Ascending aorta (tissue), 2 donors: ENCODE measurements at places on chromosomes 5 and 9. TPM values are rescaled to one million over a fixed set of nuclear protein-coding genes. Genes with fewer than 3 reads are reported as not detected.

The CCDC187 gene
- under 0.01 TPM for total RNA-seq

The BTNL3 gene
- total RNA-seq: not detected

- H3K4me1 ChIP-seq: peaks cover 12% of the 10 kb centered on the region
- no peaks in the 10 kb centered on the region for H3K36me3 ChIP-seq
- no peak overlapping the region for H3K27ac ChIP-seq
These were observed 398.6 kb upstream of the ADAMTSL1 start for GRCh38 chr9:18075253-18075952.

The MED27 gene
- total RNA-seq: 19.4 TPM

GRCh38 chr9:87071473-87071872, 124.2 kb upstream of the GAS1 start:
- H3K27me3 ChIP-seq: no peaks in the 10 kb centered on the region
- H3K4me3 ChIP-seq: no peak overlapping the region
- H3K27ac ChIP-seq: no peak overlapping the region
- DNase-seq: no peak
- no peaks in the 10 kb centered on the region for H3K36me3 ChIP-seq
- no peaks in the 10 kb centered on the region for H3K4me1 ChIP-seq

DNA sequence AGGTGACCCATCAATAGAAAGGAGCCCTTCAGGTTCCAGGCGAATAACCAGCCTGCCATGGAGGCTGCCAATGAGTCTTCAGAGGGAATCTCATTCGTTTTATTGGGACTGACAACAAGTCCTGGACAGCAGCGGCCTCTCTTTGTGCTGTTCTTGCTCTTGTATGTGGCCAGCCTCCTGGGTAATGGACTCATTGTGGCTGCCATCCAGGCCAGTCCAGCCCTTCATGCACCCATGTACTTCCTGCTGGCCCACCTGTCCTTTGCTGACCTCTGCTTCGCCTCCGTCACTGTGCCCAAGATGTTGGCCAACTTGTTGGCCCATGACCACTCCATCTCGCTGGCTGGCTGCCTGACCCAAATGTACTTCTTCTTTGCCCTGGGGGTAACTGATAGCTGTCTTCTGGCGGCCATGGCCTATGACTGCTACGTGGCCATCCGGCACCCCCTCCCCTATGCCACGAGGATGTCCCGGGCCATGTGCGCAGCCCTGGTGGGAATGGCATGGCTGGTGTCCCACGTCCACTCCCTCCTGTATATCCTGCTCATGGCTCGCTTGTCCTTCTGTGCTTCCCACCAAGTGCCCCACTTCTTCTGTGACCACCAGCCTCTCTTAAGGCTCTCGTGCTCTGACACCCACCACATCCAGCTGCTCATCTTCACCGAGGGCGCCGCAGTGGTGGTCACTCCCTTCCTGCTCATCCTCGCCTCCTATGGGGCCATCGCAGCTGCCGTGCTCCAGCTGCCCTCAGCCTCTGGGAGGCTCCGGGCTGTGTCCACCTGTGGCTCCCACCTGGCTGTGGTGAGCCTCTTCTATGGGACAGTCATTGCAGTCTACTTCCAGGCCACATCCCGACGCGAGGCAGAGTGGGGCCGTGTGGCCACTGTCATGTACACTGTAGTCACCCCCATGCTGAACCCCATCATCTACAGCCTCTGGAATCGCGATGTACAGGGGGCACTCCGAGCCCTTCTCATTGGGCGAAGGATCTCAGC, at the start of gene OR1K1:
Gene OR1K1 (plus strand): TSS at position 58 of the 995 bp plus-strand sequence. CDS start 0 bp downstream, at position 58.
- no peak for DNase-seq
- H3K4me1 ChIP-seq: no peaks in the 10 kb centered on the region
- H3K36me3 ChIP-seq: no peaks in the 10 kb centered on the region
- H3K27me3 ChIP-seq: no peaks in the 10 kb centered on the region
- H3K4me3 ChIP-seq: no peak within 1 kb of the TSS

DNA sequence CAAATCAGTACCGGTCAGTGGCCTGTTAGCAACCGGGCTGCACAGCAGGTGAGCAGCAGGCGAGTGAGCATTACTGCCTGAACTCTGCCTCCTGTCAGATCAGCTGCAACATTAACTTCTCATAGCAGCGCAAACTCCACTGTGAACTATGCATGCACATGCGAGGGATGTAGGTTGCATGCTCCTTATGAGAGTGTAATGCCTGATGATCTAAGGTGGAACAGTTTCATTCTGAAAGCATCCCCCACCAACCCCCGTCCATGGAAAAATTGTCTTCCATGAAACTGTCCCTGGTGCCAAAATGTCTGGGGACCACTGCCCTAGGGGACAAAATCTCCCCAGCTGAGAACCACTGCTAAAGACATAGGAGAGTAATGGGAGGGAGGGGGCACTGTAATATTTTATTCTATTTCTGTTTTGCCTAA, 51.1 kb downstream of the P4HA2 start:
- DNase-seq: no peak
- H3K4me3 ChIP-seq: no peak overlapping the region
- no peak overlapping the region for H3K27ac ChIP-seq
- H3K27me3 ChIP-seq: no peaks in the 10 kb centered on the region
- no peaks in the 10 kb centered on the region for H3K36me3 ChIP-seq

The GMCL2 gene
- total RNA-seq: not detected

DNA sequence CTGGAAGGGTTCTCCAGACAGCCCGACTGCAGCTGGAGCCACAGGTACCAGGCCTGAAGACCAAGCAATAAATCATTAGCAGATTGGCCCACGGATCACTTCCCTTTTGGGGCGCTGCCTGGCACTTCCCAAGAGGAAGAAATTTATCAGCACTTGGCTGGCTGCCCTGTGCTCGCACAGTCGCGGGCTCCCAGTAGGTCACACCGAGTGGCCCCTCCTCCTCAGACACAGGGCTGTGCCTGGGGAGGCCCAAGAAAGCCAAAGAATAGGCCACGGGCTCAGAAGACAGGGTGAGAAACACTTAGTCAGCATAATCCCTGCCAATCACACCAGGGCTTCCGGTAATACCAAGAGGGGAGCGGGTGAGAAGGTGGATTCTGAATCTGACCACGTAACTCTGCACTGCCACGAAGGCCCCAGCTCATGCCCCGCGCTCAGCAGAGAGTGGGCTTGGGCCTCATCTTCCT, 115.7 kb upstream of the MSX2 start:
- no peak overlapping the region for H3K27ac ChIP-seq
- no peaks in the 10 kb centered on the region for H3K36me3 ChIP-seq
- peak; percentile 75 for DNase-seq
- H3K4me1 ChIP-seq: no peaks in the 10 kb centered on the region

The MRPL22 gene
- total RNA-seq: 7.8 TPM

The INSYN2B gene
- not detected for total RNA-seq

The CDH9 gene
- total RNA-seq: not detected

- no peaks in the 10 kb centered on the region for H3K27me3 ChIP-seq
- no peaks in the 10 kb centered on the region for H3K36me3 ChIP-seq
- no peak overlapping the region for H3K27ac ChIP-seq
- DNase-seq: no peak
- H3K4me3 ChIP-seq: no peak overlapping the region
These were observed 404.6 kb downstream of the GADD45G start for GRCh38 chr9:90009447-90009846.

DNA sequence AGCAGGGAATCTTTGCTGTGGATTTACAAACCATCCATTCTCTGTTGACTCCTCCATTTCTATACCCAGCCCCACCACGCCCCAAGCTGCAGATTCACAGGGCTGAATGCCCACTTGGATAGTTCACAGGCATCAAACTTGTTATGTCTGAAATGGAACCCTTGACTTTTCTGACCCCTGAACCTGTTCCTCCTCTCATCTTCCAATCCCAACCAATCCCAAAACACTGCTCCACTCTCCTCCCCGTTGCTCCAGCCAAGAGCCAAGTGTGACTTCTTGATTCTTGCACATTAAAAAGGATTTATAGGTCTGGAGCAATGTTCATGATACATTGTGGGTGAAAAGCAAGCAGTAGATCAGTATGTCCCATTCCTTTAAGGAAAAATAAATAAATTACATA, 145.6 kb downstream of the DAB2IP start:
- no peaks in the 10 kb centered on the region for H3K27me3 ChIP-seq
- no peak overlapping the region for H3K4me3 ChIP-seq
- H3K4me1 ChIP-seq: no peaks in the 10 kb centered on the region
- no peak overlapping the region for H3K27ac ChIP-seq

The TLX3 gene
- total RNA-seq: not detected

DNA sequence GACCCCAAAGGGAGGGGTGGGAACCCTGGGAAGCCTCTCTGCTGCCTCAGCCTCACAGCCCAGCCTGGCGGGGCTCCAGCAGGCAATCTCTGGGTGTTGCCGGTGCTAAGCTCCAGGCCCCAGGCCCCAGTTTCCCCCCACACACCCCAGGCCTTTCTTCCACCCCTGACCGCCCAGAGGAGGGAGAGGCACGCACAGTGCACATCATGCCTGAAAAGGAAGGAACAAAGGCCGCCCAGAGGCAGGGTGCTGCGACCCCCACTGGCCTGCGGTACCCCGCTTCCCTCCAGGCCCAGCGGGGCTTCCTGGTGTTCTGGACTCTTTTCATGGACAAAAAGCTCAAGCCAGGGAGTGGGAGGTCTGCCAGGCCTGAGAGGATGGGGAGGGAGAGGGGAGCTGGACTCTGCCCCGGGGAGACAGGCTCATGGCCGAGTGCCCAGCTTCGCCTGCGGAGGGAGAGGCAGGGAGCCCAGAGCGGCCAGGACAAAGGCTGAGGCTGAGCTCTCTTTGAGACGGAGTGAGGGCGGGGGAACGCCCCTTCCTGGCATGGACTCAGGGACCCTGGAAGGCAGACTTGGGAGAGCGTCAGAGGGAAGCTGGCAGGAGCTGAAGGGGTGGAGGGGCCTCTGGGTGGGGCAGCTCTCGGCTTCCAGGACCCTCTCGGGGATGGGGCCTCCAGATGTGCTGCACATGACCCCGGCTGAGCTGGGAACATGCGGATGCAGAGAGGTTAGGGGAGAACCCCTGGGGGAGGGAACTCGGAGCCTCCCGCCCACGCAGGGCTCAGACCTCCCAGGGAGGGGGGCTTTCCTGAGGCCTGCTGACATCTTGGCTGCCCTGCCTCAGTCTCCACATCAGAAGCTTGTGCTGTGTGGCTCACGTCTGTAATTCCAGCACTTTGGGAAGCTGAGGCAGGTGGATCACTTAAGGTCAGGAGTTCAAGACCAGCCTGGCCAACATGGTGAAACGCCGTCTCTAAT, 1.8 kb upstream of the ENTPD2 start:
- H3K36me3 ChIP-seq: no peaks in the 10 kb centered on the region
- H3K4me1 ChIP-seq: peaks cover 16% of the 10 kb centered on the region
- H3K27ac ChIP-seq: no peak overlapping the region
- no peak overlapping the region for H3K4me3 ChIP-seq

DNA sequence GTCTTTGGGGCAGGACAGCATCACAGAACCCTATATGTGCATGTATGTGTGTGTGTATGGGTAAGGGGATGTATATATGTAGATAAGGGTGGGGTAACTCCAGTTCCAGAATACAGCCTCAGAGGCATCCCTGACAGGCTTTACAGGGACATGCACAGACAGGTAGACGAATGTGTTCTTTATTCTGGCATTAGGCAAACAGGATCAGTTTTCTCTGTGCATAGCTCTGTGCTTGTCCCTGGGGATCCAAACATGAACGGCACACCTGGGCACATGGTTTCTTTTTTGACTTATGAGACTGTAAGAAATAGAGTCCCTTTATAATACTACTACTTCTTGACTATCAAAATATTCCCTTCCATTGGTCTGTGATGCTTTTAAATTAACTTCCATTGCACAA, 120.6 kb downstream of the TRIO start:
- H3K4me3 ChIP-seq: no peak overlapping the region
- no peaks in the 10 kb centered on the region for H3K27me3 ChIP-seq
- H3K4me1 ChIP-seq: peaks cover 5% of the 10 kb centered on the region
- no peaks in the 10 kb centered on the region for H3K36me3 ChIP-seq

DNA sequence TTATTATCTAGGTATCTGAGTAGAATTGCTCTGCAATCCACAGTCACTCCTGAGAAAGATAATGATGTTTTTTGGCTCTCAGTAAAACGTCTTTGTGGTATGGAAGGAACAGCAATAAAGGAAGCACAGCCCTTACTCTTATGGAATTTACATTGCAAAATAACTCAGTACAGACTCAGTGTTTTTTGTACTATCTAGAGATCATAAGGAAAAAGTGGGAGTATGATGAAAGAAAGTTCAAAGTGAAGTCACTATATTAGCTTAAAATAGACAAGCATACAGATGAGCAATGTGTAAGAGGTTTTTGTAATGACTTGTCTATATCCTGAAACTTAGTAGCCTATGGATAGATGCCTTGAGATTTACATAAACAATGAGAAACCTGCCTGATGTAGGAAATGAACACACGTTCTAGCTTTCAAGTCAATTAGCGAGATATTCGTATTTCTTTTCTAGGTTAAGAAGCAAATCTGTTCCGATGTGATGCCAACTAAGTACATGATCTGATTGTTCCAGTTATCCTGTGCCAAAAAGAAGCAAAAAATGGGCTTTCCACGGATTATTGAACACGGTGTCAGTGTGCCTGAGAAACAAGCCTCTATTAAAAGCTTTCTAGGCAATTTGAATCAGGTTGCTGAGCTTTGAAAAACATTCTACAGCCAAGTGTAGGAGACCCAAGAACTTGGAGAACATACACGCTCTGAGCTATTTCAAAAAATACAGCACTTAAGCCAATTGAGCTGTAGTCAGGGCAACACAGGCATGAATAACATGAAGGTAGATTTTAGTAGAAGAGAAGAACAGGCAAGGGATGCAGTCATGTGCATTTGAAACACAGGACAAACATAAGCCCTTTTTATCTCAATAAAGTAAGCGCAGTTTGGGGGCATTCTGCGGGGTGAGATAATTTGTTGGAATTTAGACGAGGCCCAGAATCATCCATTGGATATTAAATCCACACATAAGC, 86.3 kb upstream of the TAF11L2 start:
- no peak overlapping the region for H3K4me3 ChIP-seq
- no peaks in the 10 kb centered on the region for H3K4me1 ChIP-seq
- no peak overlapping the region for H3K27ac ChIP-seq
- DNase-seq: no peak

DNA sequence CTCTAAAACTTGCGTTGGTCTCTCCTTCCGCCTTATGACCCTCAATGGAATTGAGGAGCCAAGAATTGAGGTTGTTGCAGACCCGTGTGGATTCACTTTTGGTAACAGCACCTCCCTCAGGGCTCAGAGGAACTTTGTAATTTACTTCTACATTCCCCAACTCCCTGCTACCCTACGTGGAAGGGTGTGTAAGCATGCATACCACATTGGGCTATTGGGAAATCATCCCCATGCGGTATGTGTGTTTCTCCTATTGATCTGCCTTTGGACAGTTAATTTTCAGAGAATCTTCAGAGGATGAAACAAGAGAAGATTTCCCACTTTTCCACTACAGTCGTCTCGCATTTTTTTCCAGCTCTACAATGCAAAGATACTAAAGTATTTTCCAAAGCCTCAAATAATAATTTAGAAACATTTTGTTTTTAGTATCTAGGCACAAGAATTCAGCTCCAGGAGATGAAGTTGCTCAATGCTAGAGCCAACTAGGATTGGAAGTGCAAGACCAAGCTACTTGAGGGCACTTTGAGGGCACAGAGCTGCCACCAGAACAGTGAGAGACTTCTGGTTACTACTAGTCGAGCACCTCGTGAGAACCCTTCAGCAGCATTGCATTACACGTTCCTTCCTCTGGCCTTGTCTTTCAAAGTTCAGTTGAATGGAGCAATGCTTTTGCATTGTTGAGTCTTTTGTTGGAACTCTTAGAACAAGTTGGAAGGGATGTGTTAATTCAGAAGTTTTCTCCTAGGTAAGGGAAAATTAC, 3.4 kb downstream of the C1QTNF3 start:
- no peaks in the 10 kb centered on the region for H3K27me3 ChIP-seq
- no peak overlapping the region for H3K4me3 ChIP-seq
- H3K36me3 ChIP-seq: no peaks in the 10 kb centered on the region
- DNase-seq: no peak
